ENCODE measurements at places on chromosomes 5 and 9. TPM values are rescaled to one million over a fixed set of nuclear protein-coding genes. Genes with fewer than 3 reads are reported as not detected.

The SHISAL2B gene
- not detected for polyA plus RNA-seq

The PRLR gene
- 0.34 TPM for polyA plus RNA-seq

The CATSPER3 gene
- polyA plus RNA-seq = 0.37 TPM

The PTPDC1 gene
- 4.9 TPM for polyA plus RNA-seq

- no peaks in the 10 kb centered on the region for H3K4me1 ChIP-seq
- no peak overlapping the region for H3K27ac ChIP-seq
- H3K36me3 ChIP-seq = peaks cover 17% of the 10 kb centered on the region
- H3K4me3 ChIP-seq = no peak overlapping the region
Observed at GRCh38 chr9:137809040-137809576, 68.5 kb upstream of the CACNA1B start.

DNA sequence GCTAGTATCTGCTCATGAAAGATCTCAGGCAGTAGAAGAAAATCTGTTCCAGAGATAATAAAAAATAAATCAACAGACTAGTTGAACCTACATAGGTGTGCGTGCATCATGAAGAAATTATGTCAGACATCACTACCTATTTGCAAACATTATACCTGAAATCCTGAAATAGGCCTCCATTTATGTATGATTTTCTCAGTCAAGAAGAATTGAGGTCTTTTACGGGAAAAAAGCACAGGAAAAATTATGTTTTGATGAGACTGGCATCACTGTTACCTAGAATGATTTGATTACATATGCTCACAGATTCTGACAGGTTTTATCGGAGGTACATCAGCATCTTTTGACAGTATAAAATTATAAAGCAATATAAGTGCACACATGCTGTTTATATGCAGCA is 1570.5 kb upstream of the NUDT12 start:
- no peak for DNase-seq
- no peak overlapping the region for H3K27ac ChIP-seq
- H3K27me3 ChIP-seq = no peaks in the 10 kb centered on the region
- H3K4me3 ChIP-seq = no peak overlapping the region

Data from SK-N-SH (cell line).